ENCODE measurements at places on chromosomes 7 and 10.

DNA sequence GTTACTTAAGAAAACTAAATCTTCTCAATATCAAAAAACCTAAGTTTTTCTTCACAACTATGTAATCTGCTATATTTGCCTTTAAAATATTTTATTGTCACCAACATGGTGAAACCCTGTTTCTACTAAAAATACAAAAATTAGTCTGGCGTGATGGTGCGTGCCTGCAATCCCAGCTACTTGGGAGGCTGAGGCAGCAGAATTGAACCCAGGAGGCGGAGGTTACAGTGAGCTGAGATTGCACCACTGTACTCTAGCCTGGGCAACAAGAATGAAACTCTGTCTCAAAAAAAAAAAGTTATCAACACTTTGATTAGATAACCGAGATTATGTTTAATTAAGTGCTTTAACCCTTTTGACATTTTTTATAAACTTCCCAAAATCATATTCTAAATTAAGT, 28.3 kb upstream of the CLDN4 start:
- no peak for DNase-seq

GRCh38 chr10:12707461-12708185, 293.9 kb downstream of the CCDC3 start:
- no peak for DNase-seq

- DNase-seq, result no peak
These were observed 39.1 kb upstream of the CALD1 start for GRCh38 chr7:134740376-134740775.

GRCh38 chr10:35413985-35414861, 77.9 kb downstream of the CCNY start:
- DNase-seq, result no peak

GRCh38 chr7:128755819-128756476, 16.8 kb downstream of the CALU start:
- no peak for DNase-seq

- no peak for DNase-seq
These were observed 87.7 kb upstream of the CHST15 start for GRCh38 chr10:124180947-124181549.

GRCh38 chr10:104835422-104835821, 194.3 kb downstream of the SORCS3 start:
- no peak for DNase-seq

DNA sequence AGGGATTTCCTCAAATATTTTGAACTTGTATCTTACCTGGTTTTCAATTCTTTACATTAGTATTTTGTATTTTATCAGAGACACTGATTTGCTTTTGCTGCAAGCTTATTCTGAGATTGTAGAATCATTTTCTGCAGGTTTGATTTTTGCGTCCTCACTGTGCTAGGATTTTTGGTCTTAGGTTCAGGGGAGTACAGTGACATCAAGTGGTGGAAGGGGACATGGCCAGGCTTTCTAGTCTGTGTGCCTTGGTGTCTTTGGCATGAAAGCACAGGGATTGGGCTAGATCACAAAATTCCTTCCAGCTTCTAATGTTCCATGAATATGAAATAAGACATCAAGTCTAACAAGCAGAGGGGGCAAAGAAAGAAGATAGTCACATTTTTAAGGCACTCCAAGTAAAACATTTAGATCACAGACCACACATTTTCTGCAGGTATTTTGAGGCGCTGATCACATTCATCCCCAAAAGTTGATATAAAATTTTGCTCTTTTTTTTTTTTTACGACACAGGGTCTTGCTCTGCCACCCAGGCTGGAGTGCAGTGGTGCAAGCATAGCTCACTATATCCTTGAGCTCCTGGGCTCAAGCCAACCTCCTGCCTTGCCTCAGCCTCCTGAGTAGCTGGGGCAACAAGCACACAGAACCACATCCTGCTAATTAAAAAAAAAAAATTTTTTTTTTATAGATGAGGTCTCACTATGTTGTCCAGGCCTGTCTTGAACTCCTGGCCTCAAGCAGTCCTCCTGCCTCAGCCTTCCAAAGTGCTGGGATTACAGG, 124.4 kb downstream of the PON1 start:
- peak; percentile 29 for DNase-seq

- no peak for DNase-seq
These were observed 1076.7 kb upstream of the SORCS1 start for GRCh38 chr10:108241166-108241565.

DNA sequence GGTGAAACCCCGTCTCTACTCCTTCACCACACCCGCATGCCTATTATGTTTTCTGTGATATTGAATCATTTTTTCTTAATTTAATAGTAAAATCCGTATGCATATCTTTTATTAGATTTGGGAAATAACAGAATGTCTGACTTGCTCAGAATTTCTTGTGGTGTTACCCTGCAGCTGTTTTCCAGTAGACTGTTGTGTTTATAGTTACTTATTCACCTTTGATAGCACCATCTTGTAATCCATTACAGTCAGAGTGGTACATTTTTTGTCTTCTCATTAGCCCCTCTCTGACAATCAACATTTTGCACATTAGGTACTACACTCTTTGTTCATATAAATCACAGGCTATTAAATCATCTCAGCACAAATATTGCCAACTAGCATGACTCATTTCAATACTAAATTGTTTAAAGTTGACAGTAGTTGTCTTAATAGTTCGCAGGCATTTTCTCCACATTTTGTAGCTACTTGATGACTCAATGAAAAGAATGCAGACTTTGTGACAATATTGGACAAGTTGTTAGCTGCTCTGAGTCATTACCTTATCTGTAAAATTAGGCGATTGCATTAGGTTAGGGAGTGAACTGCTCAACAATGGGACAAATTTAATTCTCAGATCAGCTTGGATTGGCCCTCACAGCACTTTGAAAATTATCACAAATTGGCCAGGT, 17.8 kb upstream of the SLC16A12 start:
- DNase-seq, result no peak

- DNase-seq, result peak; percentile 68
These were observed 50.0 kb upstream of the CAMK1D start for GRCh38 chr10:12299222-12299965.

DNA sequence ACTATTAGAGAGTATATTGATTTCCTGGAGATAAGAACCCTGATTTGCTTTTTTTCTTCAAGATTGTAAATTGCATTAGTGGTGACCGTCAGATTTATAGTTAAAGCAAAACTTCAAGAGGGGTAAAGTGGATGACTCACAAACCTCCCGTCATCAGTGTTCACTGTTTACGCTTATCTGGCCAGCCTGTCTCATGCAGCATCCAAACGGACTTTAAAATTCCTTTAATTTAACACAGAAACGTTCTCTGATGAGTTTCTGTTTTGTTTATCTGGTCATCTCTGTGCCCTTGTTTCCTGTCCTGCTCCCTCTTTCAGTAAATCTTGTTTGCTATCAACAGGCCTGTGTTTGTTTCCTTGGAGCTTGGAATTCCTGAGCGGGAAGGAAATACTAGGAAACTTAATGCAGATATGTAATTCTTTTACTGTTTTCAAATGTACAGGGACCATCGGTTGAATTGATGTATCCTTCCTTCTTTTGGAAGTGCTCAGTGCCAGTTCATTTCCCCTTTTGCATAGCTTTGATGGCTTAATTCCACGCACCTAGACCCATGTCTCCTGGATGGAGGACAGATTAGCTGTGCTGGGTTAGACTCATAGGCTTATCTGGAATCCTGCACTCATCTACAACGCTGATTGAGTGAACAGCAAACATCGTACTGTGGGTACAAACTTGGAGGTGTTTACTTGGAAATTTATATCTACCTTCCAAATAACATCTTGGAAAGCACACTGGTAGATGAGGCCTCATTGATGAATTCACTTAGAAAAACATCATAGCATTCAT, 21.3 kb downstream of the PTPRE start:
- DNase-seq, result peak; percentile 58

DNA sequence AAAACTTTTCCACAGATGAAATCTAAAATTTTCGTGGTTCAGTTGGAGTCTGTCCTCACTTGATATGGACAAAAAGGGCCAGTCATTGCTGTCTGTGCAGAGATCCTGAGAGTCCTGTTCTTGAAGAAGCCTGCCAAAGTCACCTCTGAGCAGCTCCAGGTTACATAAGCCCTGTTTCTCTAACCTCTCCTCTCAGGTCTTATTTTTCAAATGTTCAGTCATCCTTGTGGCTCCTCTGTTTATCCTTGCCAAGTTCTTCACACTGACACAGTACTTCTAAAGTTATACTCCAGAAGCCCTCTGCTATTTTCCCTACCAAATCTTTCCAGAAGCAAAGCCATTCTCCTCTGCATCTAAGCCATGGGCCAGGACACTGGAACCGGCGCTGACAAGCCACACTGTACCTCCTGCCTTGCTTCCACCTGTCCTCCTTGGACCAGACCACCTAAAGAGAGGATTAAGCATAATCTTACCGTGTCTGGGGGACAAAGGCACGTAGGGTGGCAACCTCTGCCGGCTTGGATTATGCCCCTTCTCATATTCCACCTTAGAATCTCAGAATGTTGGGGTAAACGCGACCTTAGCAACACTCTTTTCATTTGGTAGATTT, 161.6 kb downstream of the JAZF1 start:
- no peak for DNase-seq

DNA sequence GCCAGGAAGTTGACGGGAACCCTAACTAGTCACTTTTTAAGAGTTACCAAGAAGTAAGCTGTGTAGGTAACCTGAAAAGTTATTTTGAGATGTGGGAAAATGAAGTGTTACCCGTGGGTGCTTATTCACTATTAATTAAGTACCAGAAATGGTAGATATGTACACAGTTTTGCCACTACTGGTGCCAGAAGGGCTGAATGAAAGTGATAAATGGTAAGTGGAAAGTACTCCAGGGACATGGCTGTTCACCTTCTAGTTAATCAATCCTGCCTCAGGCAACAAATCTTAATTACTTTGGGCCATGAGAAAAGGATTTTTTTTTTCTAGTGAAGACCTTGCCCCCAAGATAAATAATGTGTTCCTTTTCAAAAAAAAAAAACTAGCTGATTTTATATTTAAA, 15.8 kb downstream of the NET1 start:
- DNase-seq, result no peak

DNA sequence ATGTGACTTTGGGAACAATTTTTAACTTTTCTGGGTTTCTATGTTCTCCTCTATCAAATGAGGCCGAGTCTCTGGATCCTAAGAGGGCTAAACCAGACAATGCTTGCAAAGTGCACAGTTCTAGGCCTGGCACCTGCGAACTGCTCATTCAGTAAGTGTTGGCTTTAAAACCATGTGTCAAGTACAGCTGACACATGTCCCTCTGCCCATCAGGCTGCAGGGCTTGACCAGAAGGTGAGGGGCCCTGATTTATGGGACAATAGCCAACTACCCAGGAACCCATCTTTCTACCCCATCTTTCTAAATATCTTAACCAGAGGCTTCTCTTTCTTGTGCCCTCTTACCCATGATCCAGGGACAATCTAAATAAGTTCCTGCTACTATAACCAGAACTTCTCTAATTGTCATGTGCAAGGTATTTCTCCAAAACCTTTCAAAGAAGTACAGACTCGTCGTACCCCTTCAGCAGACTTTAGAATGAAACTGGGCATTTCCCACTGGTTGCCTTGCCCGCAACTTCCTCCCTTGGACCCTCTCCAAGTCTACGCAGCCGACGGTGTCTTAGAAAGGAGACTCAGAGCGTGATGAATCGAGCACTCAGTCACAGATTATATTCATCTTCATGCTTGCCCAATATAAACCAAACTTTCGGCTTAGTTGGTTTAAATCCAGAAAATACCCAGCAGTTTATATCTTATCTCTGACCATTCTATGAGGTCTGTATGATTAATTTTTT, 69.8 kb upstream of the STEAP1B start:
- DNase-seq, result peak; percentile 50

DNA sequence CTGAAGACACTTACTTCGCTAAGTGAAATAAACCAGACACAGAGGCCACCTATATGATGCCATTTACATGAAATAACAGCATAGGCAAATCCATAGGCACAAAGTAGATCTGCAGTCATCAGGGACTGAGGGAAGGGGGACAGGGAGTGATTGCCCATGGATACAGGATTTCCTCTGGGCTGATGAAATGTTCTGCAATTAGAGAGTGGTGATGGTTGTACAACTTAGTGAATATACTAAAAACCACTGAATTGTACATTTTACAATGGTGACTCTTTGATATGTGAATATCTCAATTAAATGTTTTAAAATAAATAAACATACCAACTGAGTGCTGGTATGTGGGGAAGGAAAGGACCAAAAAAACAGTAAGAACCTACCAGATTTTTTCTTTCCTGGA, 20.4 kb downstream of the PPA1 start:
- no peak for DNase-seq

DNA sequence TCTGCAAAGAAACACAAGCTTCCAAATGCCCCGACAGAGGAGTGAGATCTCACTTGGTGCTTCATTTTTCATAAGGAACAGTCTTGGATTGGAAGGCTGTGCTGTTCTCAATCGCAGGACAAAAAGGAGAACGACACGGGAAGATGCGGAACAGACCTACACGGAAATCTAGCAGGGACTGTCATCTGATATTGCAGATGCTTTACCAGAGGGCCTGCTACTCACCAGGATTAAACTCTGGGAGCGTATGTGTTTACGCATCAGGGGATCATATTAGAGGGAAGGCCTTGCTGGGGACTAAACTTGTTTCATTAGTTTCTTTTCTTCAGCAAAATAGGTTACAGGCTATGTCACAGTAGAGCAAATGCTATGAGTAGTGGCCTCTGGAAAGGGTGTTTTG, 82.8 kb upstream of the EEPD1 start:
- DNase-seq, result no peak

DNA sequence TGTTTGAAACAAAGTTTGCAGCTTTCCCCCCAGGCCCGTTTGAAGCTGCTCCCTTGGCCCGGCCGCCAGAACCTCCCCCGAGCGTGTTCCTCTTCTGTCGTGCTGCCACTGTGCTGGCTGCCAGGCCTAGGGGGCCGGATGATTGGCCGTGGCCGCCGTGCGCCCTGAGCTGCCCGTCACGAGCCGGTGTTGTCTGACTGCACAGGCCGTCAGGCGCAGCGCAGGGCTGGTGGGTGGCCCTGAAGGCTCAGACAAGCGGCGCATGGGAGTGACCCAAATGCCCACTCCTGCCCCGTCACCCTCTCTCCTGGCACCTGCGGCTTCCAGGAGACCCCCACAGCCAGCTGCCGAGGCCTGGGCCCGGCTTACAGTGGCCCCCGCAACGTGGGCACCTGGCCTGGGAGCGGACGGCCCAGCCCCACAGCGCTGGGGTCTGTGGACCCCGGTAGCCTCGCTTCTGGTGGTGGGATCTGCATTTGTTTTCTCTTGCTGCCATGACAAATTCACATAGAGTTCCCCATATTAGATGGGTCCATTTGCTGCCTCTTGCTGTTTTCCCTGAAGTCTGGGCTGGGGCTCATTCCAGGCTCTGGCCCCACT, 13.1 kb downstream of the JAKMIP3 start:
- peak; percentile 78 for DNase-seq

- DNase-seq, result no peak
These were observed 58.0 kb upstream of the IL6 start for GRCh38 chr7:22668971-22669401.

All from upper lobe of left lung (tissue), 6 donors.